ENCODE measurements at places on chromosomes 3 and 15. TPM values are rescaled to one million over a fixed set of nuclear protein-coding genes. Genes with fewer than 3 reads are reported as not detected.

The LRRIQ4 gene
- 0.09 TPM for total RNA-seq

The XXYLT1 gene
- total RNA-seq, result 21.0 TPM

The SERPINI2 gene
- total RNA-seq, result 0.04 TPM

The DUOX2 gene
- total RNA-seq, result 0.04 TPM

Data from muscle of leg (tissue), 16 donors.